ENCODE measurements at places on chromosomes 11 and 22.

GRCh38 chr11:76094740-76095139, 111.6 kb downstream of the WNT11 start:
- no peak for DNase-seq

DNA sequence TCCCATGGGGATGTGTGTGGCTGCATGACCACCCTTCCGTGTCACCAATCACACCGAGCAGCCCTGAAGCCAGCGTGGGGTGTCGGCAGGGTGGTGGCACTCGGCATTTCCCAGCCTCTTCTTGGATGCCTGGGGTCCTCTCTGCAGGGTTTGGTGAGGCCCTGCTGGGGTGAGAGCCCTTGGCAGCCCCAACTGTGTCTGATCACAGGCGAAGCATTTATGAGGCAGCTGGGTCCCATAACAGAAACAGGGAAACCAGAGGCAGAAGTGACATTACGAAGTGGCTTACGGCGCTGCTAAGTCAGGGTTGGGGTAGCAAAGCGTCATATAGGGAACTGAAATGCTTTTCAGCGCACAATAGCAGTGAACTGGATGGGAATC, 92.3 kb upstream of the SEPTIN5 start:
- DNase-seq, result no peak

GRCh38 chr22:40043081-40043480, 48.3 kb downstream of the FAM83F start:
- no peak for DNase-seq

DNA sequence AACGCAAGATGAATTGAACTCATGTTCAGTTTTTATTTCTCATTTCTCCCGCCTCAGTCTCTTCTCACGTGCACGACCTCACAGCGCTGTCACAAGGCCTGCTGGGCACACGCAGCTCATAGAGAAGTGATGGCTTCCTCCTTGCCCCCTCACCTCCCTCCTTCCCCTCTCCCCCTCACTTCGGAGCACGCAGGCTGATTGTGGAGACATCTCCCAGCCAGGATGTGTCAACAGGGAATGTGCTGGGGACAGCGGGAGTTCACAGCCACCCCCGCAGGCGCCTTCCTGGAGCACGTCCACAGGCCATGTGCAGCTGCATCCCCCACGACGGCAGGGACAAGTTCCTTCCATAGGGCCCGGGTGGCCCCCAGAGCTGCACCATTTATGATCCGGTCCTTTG, 29.1 kb upstream of the KRTAP5-6 start:
- DNase-seq, result no peak

DNA sequence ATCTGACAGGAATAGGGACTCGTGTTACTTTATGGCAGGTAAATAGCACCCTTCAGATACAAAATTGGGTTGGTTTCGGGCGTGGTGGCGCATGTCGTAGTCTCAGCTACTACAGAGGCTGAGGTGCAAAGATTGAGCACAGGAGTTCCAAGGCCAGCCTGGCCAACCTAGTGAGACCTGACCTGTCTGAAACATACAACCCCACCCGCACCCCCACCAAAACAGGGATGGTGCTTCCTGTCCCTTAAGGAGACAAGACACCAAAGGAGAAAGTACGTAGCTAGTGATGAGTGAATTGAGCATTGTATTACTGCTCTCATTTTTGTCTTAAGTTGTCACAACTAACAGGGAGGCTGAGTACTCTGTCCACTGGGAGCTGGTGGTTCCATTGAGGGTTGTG, 14.1 kb downstream of the RBM4 start:
- DNase-seq, result no peak

GRCh38 chr22:45684169-45684568, 12.5 kb downstream of the ATXN10 start:
- DNase-seq, result no peak

- DNase-seq, result no peak
Measured at GRCh38 chr11:34530545-34531234, 17.1 kb upstream of the ELF5 start.

GRCh38 chr11:88421530-88421929, 84.0 kb upstream of the CTSC start:
- DNase-seq, result peak; percentile 30

- DNase-seq, result no peak
Measured at GRCh38 chr11:721741-722345, 15.8 kb downstream of the EPS8L2 start.

DNA sequence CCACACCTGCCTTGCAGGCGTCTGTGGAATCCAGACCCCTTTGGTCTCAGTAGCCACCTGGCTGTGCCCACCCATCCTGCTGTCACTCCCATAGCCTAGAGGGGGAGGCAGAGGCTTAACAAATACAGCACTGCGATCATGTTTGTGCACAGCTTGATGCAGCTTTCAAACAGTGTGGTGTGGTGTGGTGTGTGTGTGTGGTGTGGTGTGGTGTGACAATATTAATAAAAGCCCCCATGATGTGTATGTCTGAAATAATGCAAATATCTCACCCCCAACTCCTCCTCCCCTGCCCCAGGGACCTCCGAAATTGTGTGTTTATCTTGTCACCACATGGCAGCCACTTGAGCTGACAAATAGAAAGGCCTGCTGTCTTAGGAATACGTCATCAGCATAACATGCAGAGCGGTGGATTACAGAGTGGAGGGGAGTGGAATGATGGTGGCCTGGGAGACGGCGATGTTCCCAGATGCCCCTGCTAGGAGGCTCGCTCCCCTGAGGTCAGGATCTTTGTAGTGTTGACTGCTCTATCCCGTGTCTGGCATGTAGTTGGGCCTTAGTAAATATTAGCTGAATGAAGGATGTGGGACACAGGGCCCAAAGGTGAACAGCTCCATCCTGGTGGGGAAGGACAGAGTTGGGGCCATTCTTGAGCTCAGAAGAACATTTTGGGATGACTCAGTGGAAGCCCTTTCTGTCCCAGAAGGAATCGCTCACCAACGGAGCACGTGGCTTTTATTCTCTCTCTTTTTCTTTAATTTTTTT, 2.8 kb downstream of the PDXP start:
- DNase-seq, result no peak

DNA sequence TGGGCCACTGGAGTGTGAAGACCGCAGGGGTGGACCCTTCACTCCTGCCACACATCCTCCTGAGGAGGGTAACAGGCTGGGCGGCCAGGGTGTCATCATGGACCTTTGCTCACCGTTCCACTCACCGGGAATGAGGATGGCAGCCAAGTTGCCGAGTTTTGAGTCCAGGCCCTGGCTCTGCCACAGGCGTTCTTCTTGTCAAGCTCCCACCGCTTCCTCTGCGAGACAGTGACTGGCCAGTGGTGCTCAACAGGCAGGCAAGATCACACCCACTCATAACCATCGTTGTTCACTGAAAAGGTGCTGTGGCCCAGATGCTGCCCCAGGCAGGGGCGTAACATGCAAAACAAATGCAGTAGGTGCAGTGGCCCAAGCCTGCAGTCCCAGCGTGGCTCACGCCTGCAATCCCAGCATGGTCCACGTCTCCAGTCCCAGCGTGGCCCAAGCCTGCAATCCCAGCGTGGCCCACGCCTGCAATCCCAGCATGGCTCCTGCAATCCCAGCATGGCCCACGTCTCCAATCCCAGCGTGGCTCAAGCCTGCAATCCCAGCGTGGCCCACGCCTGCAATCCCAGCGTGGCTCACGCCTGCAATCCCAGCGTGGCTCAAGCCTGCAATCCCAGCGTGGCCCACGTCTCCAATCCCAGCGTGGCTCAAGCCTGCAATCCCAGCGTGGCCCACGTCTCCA, 5.0 kb upstream of the PANX2 start:
- no peak for DNase-seq

- no peak for DNase-seq
Measured at GRCh38 chr22:24185501-24186351, 4.4 kb downstream of the SUSD2 start.

DNA sequence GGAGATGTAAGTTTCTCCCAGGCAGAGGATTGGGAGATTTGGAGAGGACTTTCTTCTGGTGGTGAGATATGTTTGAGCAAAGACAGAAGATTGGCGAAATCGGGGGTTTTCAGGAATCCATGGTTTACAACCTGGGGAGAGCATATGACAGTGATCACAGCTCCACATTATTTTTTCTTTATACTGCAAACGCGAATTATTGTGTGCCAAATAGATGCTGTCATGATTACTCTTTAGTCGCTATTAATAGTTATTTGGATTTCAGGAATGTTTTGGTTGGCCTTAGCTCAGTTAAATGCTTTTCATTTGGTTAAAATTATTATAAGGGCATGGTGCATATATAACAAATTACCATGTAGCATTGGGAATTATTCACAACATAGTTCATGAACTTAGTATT, 15.2 kb downstream of the ATXN10 start:
- no peak for DNase-seq

DNA sequence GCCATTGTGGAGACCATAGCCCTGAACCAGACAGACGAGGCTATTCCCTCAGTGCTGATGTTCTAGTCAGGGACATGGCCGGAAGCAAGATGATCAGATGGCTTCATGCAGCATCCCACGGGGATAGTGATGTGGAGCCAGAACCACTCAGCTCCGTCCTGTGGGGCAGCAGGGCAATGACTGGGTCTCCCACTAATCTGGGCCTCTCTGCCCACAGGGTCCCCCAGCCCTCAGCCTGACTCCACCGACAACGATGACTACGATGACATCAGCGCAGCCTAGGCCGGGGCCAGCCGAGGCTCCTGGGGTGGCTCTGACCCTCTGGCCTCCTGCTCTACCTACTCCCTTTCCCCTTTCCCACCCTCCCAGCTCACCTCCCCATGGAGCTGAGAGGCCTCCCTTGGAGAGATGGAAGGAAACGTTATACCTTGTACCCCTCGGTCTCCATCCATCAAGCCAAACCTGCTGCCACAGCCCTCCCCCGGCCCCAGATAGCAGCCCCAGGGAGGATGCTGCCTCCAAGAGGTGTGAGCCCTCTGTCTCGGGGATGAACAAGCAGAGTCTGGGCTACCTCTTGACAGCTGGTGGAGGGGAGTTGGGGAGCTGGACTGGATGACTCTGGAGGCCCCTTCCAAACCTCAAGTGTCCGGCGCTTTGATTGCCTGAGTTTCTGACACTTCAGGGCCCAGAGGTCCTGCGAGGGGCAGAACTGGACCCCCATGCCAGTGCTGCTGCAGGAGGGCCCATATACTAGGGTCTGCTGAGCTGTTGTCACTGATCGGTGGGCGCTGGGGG, 47.8 kb downstream of the CD6 start:
- no peak for DNase-seq

- peak; percentile 68 for DNase-seq
Measured at GRCh38 chr11:43573233-43573632, 107.3 kb upstream of the HSD17B12 start.

- DNase-seq, result peak; percentile 49
Measured at GRCh38 chr11:119134389-119134978, 13.1 kb downstream of the HINFP start.

- DNase-seq, result no peak
Measured at GRCh38 chr11:67432655-67433349, 4.5 kb downstream of the RPS6KB2 start.

GRCh38 chr11:67396259-67396581, 4.4 kb downstream of the RAD9A start:
- DNase-seq, result no peak

GRCh38 chr11:102306817-102307726, 10.2 kb upstream of the BIRC3 start:
- DNase-seq, result peak; percentile 34

DNA sequence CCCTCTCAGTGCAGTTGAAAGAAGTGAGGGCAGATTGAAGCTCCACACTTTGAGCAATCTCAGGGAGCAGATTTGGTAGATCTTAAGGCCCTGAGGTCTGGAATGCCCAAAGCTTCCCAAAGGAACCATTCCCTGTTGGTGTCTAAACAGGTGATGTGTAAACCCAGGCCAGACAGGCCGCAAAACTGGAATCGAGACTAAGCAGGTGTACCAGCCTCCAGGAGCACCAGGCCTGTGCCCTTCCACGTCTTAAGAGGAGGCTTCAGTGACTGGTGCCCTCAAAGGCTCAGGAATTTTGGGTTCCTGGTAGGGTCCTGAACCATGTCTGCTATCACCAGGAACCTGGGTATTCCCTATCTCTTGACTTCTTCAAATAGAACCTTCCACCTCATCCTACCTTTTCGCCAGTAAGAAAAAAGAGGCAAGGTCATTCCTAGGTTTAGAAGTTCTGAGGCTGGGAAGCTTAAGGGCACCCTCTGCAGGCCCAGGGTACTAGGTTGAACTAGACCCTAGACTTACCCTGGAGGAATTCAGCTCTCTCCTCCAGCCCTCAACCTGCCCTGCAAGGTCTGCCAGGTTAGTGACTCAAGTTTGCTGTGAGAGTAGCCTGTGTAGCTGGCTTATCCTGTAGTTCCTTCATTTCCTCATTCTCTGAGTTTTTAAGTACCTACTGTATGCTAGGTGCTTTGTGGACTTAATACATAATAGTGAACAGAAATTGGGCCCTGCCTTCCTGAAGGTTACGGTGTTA, 100.0 kb upstream of the NNMT start:
- peak; percentile 40 for DNase-seq

GRCh38 chr11:66477263-66478201, 2.7 kb upstream of the DPP3 start:
- no peak for DNase-seq

- no peak for DNase-seq
Measured at GRCh38 chr11:126747315-126747714, 253.3 kb downstream of the KIRREL3 start.

DNA sequence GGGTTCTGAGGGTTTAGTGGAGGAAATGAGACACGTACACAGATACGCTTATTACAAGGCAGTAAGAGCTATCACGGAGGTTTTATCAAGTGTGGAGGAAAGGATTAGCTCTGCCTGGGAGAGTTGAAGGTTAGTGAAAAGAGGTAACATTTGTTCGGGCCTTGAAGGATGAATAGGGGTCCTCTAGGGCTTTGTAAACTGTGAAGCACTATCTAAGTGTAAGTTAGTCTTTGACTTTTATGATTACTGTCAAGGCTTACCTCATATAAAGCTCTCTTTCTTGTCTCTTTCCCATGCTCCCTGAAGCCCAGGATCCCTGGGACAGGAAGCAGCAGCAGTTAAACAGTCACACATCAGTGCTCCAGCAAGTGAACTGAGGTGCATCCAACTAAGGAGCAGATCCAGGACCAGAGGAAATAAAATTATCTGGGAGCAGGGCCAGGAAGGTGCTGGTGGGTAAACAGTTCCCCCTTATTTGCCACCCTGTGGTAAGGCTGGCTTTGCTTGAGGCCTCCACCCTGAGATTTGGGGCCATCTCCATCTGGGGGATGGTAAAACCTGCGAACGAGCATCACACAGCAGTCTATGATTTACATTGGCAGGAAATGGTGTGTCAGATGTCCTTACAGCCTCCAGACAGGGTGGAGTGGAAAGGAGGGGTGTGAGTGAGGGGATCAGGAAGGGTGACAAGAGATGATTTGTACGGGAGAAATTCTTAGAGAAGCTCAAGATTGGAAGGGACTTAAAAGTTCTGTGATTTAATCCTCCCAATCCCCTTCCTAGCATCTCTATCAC, 27.2 kb downstream of the GVQW3 start:
- no peak for DNase-seq

All from HT-29 (cell line).